ENCODE measurements at places on chromosomes 1 and 21.
A peak's percentile ranks its signal among the peaks of the same experiment; 100 is the strongest.

- DNase-seq, result no peak
These were observed 12.4 kb downstream of the USP25 start for GRCh38 chr21:15742052-15742670.

DNA sequence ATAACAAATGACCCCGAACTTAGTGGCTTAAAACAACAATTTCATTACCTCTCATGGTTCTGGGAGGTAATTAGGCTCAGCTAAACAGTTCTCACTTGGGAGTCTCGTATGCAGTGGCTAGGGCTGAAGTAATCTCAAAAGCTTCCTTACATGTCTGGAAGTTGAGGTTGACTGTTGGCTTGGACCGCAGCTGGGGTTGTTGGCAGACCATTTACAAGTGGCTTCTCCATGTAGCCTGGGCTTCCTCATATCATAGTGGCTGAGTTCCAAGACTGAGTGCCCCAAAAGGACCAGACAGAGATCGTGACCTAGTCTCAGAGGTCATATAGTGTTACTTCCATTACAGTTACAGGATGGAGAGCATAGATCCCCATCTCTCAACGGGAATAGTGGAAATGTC is 2.4 kb upstream of the POGZ start:
- no peak for DNase-seq

GRCh38 chr1:152906023-152906565 is 2.3 kb upstream of the IVL start:
- DNase-seq, result no peak

- no peak for DNase-seq
These were observed 22.1 kb upstream of the KCNA10 start for GRCh38 chr1:110540891-110541685.

- DNase-seq, result no peak
These were observed 134.2 kb upstream of the HP1BP3 start for GRCh38 chr1:20921285-20921684.

DNA sequence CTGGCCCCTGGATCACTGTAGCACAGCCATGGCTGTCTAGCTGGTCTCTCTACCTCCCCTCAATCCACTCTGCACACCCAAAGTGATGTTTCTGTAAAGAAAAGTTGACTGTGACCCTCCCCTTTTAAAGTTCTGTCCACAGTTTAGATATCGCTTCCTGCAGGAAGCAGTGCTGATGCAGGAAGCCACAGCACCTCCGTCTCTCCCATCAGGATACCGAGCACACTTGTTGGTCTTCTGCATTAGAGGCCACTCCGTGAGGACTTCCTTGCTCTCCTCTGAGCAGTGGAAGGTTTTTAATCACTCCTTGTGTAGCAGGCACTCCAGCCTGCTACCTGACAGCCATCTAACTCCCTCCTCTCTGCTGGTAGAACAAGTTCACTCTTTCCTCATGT is 69.5 kb downstream of the GADD45A start:
- DNase-seq, result no peak

DNA sequence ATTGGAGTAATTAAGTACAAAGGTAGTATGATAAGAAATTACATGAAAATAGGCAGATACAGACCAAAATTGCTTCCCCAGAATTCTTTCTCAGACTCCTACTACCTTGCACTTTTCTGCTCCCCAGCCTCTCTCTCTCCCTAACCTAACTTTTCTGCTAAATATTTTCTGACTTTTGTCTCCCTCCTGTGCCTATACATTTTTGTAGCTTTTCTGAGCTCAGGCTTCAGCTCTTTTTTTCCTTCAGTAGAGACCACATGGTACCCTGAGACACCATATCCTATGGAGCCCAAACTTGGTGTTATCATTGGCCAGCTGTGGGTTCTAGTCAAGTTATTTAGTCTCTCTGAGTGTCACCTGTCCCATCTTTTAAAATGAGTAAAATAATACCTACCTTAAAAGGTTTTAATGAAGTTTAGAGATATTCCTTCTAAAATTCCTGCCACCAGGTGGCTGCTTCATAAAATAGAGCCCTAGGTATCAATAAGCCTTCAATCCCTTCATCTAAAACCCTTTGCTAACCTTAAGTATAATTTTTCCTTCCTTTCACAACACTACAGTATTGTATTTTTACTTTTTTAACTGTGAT is 237.6 kb upstream of the DUSP10 start:
- no peak for DNase-seq

GRCh38 chr1:11680270-11681070 is 478 bp downstream of the MAD2L2 start:
- DNase-seq, result no peak

DNA sequence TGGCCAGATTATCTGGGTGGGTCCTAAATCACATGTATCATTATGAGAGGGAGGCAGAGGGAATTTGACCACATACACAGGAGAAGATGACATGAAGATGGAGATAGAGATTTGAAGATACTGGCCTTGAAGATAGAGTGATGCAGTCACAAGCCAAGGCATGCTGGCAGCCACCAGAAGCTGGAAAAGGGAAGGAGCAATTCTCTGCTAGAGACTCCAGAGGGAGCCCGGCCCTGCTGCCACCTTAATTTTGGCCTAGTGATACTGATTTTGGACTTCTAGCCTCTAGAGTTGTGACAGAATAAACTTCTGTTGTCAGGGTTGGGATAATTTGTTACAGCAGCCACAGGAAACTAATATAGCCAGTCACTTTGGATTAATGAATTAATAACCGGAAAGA is 2.2 kb upstream of the PRDM2 start:
- no peak for DNase-seq

GRCh38 chr1:107454791-107455190 is 314.0 kb downstream of the NTNG1 start:
- DNase-seq, result no peak

- no peak for DNase-seq
These were observed 59.9 kb downstream of the SIPA1L2 start for GRCh38 chr1:232570007-232570406.

DNA sequence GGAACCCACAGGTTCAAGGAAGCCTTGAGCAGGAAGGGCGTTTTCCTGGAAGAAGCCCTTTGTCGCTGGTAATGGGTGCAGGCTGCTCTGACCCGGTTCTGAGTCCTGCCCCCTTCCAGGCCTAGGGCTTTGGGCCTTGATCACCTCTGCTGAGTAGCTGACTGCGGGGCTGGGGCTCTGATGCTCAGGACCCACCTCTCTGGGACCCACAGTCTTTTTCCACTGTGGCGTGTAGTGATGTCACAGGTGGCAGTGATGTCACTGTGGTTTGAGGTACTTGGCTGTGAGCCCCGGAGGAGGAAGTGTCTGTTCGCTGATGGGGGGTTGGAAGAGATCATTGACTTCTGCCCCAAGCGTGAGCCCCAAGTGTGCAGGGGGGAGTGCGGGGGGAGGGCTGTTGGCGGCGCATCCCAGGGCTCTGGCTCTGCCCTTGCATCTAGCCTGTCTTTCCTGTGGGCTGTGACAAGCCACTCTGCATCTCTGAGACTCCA is 6.9 kb downstream of the TNFRSF1B start:
- peak; percentile 80 for DNase-seq

- DNase-seq, result no peak
These were observed 27.8 kb upstream of the IFNAR2 start for GRCh38 chr21:33201956-33202355.

DNA sequence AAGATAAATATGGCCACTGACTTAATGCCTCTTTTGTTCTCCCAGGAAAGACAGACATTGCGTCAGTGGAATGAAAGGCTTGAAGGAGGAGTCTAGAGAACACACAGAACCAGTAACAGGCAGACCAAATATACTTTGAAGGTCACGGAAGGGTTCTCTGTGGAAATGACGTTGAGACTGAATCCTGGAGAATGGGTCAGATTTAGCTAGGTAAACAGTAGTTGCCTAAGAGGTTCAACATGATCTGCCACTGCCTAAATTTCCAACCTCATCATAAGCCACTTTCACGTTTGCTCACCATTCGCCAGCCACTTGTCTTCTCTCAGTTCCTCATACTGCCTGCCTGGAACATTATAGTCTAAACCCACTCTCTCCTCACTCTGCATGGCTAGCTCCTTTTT is 20.5 kb downstream of the PLA2G4A start:
- DNase-seq, result no peak

DNA sequence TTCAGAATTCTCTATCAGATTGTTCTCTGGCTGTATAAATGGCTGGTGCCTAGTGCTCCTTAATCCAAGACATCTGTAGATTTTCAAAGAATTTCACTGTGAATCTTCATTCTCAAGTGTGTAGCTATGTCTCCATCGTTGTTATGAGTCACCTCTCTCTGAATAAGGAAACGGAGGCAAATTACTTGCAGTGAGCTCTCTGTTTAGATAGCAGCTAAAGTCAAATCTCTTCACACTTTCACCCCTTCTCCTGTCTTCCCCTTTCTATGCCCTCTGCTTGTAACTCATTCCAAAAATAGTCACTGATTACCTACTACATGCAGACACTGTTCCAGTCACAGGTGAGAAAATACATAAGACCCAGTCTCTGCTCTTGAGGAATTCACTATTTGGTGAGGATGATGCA is 39.7 kb downstream of the CHML start:
- DNase-seq, result no peak

DNA sequence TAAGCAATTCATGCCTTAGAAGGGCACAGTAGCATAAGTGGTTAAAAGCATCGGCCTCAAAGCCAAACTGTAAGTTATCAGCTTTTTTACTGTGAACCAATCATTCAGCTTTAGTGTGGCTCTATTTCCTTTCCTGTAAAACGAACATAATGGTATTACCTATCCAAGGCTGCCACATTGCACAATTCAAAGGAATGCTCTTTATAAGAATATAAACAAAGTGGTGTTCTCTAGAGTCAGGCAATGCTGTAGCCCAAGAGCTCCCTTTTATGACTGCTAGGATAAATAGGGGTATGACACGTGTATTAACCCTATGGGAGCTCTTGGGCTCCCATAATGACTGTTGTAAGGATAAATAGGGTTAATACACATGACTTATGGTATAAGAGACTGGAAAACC is 25.4 kb downstream of the INTS7 start:
- DNase-seq, result no peak

DNA sequence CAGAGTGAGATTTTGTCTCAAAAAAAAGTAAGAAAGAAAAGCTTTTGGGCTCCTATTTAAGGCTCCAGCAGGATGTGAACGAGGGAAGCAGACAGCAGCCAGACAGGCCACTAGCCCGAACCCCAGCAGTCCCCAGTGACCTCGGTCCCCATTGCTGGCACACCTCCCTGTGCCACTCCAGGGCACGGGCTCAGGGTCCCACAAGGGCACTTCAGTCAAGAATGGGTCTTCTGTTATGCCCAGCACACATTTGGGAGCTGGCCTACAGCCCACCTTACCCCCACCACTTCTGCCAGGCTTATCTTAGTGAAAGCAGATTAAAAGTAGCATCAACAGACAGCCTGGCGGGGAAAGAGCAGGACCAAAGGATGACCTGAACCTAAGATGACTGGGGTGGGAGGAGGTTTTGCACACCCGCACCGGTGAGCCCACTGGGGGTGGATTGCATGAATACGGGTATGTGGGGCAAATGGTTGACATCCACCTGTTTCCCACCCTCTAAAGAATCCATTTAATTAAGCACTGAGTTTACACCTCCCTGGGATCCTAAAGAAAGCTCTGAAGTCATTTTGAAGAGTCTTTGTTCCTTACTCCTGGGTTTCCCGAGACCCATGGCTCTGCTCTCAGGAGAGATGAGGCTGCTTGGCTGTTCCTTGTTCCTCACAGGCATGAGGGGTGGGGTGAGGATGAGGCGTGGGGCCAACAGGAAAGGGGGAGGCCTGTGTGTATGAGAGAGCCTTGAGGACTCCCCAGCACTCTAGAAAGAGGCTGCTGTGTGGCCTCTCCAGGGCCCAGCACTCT is 4.7 kb downstream of the CHI3L1 start:
- DNase-seq, result no peak

DNA sequence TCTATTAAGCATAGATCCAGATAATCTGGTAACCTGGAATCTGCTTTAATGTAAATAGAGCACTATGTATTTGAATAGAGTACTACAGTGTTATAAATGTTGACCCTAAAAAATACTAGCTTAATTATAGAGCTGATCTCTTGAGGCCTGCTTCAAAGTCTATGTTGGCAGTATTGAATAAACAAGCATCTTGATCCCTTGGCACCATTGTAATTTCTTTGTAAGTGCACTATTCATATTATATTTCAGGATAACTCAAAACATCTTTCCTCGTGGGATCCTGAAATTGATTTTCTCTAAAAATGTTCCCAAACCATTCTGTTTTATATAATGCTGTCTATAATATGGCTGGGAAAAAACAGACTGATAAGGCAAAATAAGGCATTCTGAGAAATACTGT is 10.8 kb downstream of the CTTNBP2NL start:
- no peak for DNase-seq

DNA sequence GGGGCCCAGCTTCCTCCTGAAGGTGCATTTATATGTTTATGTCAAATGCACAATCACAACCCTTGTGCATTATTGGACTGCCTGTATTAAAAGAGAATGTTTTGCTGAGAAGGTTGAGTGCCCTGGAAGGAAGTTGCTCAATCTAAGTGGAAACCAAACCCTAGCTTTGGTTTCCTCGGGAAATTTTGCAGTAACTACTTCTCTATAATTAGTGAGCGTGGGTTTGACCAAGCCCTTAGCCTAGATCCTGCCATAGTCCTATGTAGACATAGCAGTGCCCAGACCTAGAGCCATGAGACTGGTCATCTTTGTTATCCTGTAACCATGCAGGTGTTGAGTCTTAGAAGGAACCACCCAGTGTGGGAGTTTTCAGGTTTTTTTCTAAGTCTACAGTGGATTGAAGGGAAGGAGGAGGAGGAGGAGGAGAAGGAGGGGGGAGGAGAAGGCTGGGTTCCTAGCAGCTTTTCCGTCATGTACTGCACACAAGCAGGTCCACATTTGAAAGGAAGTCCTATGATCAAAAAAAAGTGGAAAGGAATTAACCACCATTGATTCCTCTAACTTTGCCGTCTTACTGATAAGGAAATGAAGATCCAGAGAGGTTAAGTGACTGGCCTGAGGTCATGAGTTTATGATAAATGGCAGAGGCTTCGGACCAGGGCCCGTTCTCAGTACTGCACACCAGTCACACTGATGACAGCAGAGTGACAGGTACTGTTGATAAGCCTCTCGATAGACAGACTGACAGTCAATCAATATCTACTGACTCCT is 72.2 kb upstream of the LYST start:
- no peak for DNase-seq

GRCh38 chr1:76006234-76006633 is 68.3 kb upstream of the ST6GALNAC3 start:
- DNase-seq, result no peak

- DNase-seq, result no peak
These were observed 20.6 kb downstream of the PGBD2 start for GRCh38 chr1:248926401-248927182.
